ENCODE measurements at places on chromosomes 6 and 20.

DNA sequence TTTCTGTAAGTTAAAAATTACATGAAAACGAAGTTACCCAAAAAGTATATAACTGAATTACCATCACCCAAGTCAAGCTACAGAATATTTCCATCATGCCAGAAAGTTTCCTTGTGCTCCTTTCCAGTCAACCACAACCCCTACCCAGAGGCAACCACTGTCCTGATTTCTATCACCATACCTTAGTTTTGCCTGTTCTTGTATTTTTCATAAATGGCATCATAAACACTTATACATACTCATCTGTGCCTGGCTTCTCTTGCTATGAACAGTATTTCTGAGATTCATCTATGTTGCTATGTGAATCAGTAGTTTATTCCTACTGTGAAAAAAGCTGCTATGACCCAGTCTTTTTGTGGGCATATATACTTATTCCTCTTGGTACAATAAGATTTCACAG lies 7.4 kb downstream of the FKBP5 start:
- no peak for DNase-seq

DNA sequence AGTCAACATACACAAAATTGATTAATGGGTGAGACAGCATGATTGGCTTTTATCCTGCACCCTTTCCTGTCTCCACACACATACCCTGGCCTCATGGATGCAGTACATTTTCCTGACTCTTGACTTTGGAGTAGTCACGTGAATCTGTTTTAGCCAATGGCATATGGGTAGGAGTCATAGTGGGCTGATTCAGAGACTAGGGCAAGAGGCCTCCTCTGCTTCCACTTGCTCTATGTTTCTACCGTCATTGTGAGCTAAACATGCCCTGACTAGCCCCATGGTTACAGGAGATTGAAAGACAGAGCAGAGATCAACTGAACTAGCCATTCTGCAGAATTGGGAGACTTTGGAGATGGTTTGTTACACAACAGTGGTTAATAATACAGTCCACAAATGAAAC lies 850.0 kb downstream of the DHX35 start:
- no peak for DNase-seq

DNA sequence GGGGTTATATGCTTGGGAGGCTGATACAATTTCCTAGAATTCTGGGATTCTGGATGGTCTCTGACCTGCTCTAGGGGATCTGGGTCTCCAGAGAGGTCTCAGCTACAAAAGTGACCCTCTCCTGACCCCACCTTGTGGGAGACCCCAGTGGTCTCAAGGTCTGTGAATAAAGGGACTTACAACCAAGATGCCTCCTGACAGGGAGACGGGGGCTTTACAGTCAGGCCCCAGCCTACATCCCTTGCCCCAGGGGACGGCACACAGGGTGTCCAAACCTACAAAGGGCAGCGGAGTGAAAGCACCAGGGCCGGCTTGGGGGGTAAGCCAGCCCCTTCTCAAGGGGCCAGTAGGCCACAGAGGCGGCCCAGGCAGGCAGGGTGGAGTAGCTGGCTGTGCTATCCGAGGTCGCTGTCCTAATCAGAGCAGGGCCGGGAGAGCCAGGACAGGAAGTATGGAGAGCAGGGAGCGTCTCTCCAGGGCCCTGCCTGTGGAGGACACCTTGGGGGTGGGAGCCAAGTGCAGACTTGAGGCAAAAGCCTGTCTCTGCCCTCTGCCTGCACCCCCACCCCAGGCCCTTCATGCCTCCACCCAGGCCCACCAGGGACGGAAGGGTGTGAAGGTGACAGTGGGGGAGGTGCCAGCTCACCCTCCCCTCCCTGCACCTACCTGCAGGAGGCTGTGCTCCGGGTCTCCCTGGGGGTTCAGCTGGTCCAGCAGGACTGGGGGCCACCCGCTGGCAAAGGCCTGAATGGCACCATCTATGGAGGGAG lies 3.5 kb downstream of the GFRA4 start:
- no peak for DNase-seq

- no peak for DNase-seq
Measured at GRCh38 chr6:33170176-33171015, 21.9 kb downstream of the COL11A2 start.

DNA sequence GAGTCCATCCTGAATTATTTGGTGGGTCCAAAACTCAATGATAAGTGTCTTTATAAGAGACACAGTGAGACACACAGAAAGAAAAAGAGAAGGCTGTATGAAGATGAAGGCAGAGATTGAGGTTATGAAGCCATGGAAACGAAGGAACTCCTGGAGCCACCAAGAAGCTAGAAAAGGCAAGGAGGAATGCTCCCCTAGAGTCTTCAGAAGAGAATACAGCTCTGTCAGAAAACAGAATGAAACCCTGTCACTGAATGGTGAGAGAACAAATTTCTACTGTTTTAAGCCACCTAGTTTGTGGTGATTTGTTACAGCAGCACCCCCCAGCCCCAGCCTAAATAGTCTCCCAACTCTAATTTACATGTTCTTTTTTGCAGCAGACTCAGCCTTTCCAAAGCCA lies 635.1 kb downstream of the EPHA7 start:
- no peak for DNase-seq

DNA sequence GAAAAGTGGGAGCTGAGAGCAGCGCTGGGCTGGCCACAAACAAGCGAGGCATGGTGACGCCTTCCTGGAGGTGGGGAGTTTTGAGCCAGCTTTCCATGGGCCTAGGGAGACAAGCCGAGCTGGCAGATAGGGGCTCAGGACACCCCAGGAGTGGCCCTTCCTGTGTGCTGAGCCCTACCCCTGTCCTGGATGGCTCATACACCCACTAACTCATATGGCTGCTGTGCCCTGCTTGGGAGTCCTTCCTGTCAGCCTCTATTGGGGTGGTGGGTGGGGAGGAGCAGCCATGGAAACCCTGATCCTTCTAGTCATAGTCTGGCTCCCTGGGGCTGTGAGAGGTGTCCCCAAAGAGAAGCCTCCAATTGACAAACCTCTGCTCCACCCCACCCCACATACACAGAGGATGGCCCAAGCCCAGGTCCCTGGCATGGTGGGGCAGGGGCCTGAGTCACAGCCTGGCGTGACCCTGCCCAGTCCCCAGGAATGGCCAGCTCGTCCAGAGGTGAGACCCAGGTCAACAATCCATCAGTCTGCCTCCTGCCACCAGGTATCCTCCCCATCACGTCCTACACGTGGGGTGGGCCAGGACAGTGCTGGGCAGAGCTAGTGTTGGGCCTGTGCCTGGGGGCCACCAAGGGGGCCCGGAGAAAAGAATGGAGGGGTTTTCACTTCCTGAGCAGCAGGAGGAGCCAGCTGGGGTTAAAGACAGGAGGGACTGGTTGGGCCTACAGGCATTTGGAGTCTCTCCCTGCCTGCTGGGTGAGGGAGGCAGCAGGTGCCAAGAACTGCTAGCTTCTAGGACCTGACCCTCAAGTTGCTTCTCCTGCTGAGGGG lies 52.2 kb downstream of the MRPL14 start:
- no peak for DNase-seq

DNA sequence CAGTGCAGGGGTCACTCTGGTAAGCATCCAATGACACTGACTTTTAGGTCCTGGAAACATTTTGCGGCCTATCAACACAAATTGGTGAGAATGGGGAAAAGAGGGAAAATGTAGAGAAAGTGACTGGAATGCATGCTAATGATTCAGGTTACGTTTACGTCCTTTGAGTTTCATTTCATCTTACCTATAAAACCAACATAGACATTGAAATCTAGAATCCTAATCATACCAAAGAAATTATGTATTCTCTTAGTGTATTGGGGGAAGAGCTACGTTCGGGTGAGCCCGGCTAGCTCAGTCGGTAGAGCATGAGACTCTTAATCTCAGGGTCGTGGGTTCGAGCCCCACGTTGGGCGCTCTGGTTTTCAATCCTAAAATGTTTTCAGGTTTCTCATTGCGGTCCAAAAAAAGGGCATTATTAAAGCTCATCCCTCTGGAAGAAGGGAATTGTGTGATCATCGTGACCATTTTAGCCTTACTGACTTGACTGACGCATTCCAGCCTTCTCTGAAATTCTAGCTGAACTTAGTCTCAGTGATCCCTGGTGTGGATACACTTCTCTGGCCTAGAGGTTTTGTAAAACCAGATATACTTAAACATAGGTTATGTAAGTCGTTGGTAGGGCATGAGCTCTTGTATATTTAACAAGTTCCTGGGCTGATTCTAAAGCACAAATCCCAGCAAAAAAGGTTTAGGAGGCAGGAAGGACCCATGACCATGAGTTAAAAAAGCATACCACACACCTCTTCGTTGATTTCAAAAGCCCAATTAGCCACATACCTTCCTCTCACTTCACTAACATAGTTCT lies 18.3 kb downstream of the HMGN4 start:
- DNase-seq, result no peak

GRCh38 chr6:127618729-127619128 lies 41.8 kb downstream of the C6orf58 start:
- no peak for DNase-seq

Data from NCI-H1417 treated with DMSO at 0.1 percent for 48 hours (cell line).